ENCODE measurements at places on chromosomes 7 and 10.

DNA sequence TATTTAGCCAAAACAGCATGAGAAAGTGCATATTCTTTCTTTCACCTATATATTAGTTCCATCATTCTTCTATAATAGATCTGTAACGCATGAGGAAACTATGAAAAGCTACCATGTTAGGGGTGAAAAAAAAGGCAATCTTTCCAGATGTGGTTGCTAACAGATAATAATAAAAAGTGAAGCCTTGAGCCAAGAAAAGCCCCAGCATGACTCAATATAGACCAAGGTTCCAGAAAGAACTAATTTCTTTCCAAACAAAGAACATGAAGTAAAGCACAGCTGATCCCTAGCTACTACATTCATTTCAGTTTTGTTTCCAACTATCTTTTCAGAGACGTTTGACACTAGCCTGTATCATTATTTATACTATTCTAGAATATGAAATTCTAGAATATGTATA is 16.4 kb downstream of the ARL4A start:
- DNase-seq = no peak

- DNase-seq = no peak
These were observed 50.1 kb upstream of the DPYSL4 start for GRCh38 chr10:132136689-132137088.

DNA sequence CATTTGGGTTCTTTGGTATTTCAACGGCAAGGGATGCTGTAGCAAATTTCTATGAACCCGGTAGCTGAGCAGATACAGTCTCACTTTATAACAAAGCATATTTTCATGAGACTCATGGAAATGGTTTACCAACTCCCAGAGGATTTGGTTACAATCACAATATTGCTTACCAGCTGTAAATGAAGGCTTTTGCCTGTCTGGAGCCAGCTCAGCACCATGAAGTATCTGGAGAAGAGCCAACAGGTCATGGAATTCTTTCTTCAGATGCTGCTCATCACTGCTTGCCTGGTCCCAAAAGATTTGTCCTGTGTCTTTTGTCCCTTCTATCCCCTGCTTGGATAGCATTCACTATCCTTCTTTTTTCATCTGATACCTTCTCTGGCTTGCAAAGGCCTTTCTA is 316.9 kb upstream of the PHYHIPL start:
- DNase-seq = no peak

DNA sequence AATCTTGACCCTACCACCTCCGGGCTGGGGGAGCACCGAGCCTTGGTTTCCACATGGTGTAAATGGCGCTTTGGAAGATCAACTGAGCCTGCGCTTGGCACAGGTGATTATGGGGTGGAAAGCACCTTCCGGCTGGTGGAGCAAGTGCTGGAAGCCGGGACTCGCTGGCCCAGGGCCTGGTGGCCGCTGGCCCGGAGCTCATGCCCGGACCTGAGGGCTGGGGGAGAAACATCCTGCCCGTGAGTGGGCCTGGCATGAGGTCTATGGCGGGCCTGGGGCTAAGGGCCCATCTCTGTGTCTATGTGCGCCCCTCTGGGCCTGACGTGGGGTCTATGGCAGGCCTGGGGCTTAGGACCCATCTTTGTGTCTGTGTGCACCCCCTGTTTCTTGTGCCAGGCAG is 14.2 kb upstream of the LFNG start:
- no peak for DNase-seq

DNA sequence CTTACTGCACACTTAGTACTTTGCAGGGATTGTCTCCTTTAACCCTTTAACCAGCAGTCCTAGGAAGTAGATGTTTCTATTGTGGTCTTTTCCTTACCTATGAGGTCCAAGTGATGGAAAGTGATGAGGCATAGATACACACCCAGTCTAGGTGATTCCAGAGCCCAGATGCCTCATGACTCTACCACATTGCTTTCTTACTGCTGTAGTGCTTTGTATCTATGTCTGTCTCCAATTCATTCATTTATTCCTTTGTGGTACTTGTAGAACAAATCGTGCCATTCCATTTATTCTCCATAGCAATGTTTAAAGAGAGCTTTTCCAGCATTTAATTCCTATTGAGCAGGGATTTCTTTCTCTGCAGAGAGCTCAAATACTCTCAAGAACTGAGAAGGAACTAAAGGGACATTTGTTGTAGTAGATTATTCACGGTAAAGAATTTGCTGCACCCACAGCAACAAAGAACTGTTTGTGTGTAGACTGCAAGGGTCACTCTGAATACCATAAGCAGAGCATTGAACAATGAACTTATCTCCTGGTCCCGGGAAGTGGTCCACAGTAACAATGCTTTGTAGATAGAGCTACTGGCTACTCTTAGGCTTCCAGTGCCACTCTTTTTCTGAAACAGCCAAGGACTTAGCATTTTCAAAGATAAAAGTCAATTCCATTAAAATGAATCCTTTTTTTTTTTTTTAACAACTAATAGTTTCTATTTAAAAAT is 337.0 kb downstream of the PTEN start:
- DNase-seq = no peak

DNA sequence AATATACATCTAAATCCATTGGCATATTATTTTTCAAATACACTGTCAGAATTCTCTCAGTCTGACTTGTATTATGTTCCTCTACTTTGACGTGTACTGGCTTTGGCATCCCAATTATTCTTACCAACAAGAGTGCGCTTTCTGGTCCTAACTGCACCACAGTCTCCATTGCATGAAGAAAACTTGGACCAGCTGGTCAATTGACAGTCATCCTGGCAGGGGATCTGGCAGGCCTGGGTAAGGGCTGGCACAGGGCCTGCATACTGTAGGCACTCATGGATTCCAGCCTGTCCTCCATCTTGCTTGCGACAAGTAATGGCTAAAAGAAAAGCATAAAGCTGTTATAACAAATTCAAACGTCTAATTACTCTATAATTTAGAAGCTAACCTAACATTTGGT is 384.9 kb downstream of the THSD7A start:
- DNase-seq = no peak

DNA sequence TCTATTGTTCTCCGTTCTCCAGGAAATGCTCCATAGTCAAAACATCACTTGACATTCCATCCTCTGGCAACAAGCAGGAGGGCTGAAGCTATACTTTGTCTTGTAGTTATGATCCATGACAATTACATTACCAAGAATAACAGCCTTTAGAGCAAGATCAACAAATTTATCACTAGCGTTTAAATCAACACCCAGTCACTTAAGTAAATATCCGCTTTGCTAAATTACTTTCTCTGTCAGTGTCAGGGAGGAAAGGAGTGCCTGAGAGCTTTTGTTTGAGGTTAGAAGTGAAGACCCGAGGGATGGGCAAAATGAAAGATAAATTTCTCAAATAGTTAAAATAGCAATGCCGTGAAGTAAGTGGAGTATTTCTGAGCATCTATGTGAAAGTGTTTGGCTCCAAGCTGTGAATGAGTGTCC is 236.1 kb upstream of the BMPER start:
- no peak for DNase-seq

DNA sequence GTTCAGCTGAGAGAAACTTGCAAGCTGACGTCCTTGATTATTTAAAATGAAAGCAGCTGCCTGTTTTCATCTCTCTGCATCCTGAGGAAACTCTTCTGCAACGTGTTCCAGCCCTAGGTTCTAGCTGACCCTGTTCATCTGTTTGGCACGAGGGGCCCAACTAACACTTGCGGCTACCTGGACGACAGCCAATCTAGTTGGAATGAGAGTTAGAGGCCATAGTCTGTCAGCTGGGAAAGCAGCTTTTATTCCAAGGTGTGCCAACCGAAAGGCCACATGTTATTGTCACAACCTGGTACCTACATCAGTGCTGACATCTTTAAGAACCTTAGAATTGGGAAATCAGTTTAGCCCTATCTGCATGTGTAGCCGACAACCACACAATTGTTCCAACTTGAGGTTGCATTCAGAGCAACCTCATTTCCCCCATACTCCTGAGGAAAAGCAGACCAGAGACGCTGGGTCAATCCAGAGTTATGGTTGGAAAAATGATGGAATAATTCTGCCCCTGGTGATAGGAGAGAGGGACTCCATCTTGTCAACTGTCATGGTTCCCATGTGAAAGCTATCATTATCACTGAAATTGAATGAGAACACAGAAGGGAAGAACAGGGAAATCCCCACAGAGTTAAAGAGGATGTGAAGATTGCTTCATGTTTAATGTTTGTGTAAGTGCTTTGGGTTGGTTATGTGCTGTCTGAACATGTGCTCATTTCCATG is 121.6 kb downstream of the EGFR start:
- DNase-seq = no peak

DNA sequence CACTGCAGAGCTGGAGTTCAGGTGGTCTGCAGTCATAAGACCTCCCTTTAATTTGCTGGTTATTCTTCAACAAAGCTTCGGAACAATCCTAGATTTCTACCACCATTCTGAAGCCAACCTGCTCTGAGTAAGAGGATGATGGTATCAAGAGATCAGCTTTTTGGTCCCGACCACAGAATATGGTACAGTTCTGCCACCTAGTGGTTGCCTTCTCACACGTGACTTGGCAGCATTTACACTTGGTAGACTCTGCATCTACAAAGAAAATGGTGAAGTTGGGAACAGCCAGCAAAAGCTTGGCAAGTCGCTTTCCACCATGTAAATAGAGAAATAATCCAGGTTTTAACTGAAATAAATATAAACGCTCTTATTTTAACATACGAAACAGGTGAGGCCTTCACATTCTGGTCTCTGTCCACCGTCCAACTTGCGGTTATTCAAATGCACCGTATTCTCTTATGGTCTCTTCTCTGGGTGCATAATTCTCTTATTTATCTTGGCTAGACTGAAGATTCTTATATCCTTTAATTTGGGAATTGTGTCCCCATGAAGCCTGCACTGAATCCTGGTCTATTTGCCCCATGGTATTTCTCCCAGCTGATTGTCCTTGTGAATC is 173.9 kb upstream of the GRM3 start:
- no peak for DNase-seq

DNA sequence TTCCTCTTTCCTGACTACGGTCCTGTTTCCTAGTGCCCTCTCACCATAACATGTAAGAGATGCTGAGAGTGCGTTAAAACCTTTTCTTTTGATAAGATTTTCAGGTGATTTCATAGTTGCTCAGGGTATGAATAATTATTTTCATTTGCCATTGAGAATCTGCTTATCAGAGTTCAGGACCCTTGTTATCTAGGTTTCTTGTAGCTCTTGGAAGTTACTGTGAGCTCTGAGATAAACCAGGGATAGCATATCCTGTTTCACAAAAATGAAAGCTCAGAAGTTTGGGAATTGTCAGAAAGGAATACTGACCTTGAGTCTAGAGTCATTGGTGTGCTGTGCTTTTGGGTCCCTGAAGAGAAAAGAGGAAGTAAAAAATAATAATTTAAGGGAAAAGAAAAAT is 76.8 kb upstream of the PRKG1 start:
- DNase-seq = no peak

GRCh38 chr10:71766717-71767419 is 6.5 kb downstream of the VSIR start:
- DNase-seq = no peak
